ENCODE measurements at places on chromosomes 1 and 21.

DNA sequence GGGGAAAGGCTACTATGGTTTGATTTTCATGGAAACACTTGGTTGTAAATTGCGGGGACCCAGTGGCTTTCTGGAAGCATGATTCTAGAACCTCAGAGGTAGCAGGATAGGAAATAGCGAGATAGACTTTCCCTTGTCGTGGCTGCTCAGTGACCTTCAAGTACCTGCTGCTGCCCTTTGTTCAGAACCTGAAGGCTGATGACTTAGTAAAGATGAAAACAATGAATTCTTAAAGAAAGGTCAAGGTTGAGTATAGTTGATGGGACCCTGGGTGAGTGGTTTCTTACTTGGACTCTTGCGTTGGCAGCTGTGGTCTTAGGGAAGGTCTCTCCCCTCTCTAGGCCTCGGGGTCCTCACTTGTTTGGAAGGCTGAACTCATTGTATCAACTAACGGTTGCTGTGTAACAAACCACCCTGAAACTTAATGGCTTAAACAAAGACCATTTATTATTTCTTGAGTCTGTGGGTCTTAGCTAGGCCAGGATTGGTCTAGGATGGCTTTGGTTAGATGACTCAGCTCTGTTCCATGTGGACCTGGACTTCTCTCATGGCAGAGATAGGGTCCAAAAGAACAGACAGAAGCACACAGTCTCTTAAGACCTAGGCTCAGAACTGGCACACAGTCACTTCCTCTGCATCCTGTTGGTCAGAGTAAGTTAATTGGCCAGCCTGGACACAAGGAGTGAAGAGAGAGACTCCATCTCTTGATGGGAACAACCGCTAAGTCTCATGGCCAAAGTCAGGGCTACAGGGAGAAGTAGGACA lies 89.2 kb upstream of the SELENON start:
- no peak for DNase-seq

DNA sequence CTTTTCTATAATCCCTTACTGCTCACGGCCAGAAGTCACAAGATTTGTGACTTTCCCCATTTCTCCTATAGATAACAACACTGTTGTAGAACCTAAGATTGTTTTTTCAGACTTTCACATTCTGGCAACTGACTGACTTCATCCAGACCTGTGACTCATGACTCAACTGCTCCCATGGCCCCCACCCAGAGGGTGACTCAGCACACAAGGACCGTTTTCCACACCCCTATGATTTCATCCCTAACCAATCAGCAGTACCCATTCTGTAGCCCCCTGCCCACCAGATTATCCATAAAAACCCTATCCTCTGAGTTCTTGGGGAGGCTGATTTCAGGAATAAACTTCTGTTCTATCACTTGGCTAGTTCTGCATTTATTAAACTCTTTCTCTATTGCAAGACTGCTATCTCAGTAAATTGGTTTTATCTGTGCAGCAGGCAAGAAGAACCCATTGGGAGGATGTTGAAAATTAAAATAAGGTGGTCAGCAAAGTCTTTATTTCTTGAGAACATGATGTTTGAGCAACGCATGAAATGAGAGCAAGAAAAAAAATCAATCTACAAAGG lies 79.7 kb downstream of the NGF start:
- no peak for DNase-seq

- peak; percentile 98 for DNase-seq
Measured at GRCh38 chr1:156504821-156505678, 4.5 kb upstream of the MEF2D start.

DNA sequence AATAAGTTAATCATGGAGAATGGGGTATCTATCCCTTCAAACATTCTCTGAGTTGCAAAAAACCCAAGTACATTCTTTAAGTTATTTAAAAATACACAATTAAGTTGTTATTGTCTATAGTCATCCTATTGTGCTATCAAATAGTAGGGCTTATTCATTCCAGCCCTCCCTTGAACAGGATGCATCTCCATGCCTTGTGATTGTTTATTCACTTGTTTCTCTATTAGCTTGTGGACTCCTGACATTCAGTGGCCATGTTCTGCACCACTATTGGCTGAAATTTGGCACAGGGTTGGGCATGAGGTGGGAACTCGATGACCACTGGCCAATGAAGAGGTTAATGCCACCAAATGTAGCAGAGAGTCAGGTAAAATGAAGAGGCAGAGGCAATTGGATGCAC lies 272.8 kb downstream of the TNR start:
- DNase-seq = no peak
